ENCODE measurements at places on chromosomes 2 and 18. TPM values are rescaled to one million over a fixed set of nuclear protein-coding genes. Genes with fewer than 3 reads are reported as not detected.

The THSD7B gene
- total RNA-seq = not detected

The CEP192 gene
- total RNA-seq = 33.3 TPM

The CNDP1 gene
- 0.13 TPM for total RNA-seq

The NGEF gene
- 3.1 TPM for total RNA-seq

The GRP gene
- not detected for total RNA-seq

The ABCG8 gene
- not detected for total RNA-seq

The SERPINB13 gene
- total RNA-seq = not detected

The KCNK3 gene
- 3.1 TPM for total RNA-seq

DNA sequence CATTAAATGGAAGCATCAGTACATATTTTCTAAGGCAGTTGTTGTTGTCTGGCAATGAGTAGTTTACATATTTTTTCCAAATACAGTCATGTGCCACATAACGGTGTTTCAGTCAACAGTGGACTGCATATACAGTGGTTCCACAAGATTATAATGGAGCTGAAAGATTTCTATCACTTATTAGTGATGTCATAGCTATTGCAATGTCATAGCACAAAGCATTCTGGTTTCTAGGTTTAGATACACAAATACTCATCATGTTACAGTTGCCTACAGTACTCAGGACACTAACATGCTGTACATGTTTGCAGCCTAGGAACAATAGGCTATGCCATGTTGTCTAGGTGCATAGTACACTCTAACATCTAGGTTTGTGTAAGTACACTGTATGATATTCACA, 45.0 kb downstream of the RND3 start:
- DNase-seq = no peak
- no peaks in the 10 kb centered on the region for H3K36me3 ChIP-seq
- no peaks in the 10 kb centered on the region for H3K4me1 ChIP-seq
- H3K4me3 ChIP-seq = no peak overlapping the region
- H3K27ac ChIP-seq = no peak overlapping the region

DNA sequence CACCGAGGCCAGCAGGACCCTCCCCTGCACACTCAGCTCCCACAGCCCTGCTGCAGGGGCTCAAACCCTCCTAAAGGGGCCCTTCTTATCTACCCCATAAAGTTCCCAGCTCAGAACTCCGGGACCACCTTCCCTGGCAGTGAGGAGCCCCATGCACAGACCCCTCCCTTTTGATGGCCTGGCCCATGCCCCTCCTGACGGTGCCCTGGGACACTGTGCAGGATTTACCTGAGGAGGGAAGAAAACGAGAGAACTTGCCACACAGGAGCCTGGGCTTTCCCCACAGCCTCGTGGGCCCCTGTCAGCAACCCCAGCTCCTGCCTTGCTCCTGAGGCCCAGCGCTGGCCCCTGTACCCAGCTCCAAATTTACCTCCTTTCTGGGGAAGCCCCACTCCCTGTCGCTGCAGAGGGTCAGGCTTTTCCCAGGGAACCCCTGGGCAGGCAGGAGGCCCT, 206.3 kb upstream of the SALL3 start:
- no peaks in the 10 kb centered on the region for H3K27me3 ChIP-seq
- no peak for DNase-seq
- H3K4me1 ChIP-seq = no peaks in the 10 kb centered on the region

DNA sequence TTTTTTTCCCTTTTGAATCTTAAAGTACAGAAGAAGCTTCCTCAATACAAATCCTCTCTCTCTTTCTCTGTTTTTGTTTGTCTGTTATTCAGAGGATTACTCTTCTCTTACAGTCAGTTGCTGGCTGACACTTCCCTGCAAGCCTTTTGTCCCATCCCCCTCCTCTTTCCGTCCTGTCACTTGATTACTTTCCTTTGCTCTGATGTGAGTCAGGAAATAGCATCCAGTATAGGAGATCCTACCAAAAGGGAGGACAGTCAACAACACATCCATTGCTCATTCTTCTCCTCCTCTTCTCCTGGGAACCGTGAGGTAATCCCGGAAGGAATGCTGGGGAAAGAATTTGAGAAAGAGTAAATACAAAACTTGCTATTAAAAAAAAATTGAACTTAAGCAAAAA, 79.3 kb upstream of the SCN7A start:
- no peak for DNase-seq
- H3K4me3 ChIP-seq = no peak overlapping the region
- H3K27ac ChIP-seq = no peak overlapping the region
- no peaks in the 10 kb centered on the region for H3K36me3 ChIP-seq
- no peaks in the 10 kb centered on the region for H3K27me3 ChIP-seq

- DNase-seq = no peak
- H3K36me3 ChIP-seq = no peaks in the 10 kb centered on the region
- H3K27me3 ChIP-seq = no peaks in the 10 kb centered on the region
- H3K4me1 ChIP-seq = no peaks in the 10 kb centered on the region
- no peak overlapping the region for H3K4me3 ChIP-seq
These were observed 19.5 kb downstream of the ANKRD30B start for GRCh38 chr18:14767474-14767873.

GRCh38 chr2:38245114-38245641, 131.9 kb downstream of the ATL2 start:
- H3K36me3 ChIP-seq = no peaks in the 10 kb centered on the region
- H3K4me1 ChIP-seq = peaks cover 2% of the 10 kb centered on the region
- H3K27ac ChIP-seq = no peak overlapping the region
- no peak overlapping the region for H3K4me3 ChIP-seq
- no peaks in the 10 kb centered on the region for H3K27me3 ChIP-seq

- no peaks in the 10 kb centered on the region for H3K36me3 ChIP-seq
- H3K4me1 ChIP-seq = peaks cover 21% of the 10 kb centered on the region
- DNase-seq = no peak
- H3K4me3 ChIP-seq = no peak overlapping the region
- peak overlapping the region; percentile 77 for H3K27ac ChIP-seq
These were observed 56.2 kb upstream of the EML6 start for GRCh38 chr2:54667266-54667639.

GRCh38 chr2:196257086-196257485, 85.7 kb upstream of the STK17B start:
- no peaks in the 10 kb centered on the region for H3K4me1 ChIP-seq
- H3K36me3 ChIP-seq = no peaks in the 10 kb centered on the region
- DNase-seq = no peak
- no peak overlapping the region for H3K4me3 ChIP-seq
- no peaks in the 10 kb centered on the region for H3K27me3 ChIP-seq
- H3K27ac ChIP-seq = no peak overlapping the region

DNA sequence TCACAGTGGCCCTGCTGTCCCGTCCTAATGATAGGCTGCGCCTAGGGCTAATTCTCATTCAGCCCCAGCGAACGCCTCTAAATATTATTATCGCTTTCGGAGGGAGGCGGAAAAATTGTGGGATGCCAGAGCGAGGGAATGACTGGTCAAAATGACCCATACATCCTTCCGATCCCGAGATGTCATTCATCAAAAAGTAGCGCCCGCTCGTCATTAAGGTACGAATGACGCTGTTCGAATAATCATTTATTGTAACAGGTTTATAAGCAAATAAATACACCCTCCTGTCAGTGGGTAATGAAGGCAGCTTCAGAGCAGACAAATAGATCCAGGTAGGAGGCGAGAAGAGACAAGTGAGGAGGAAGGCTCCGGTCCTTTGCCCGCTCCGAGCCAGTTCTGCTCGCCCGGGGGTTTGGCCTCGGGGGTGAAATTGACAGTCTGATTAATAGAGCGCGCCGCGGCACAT, at the start of gene EVX2:
Gene EVX2 (minus strand): TSS at position 167 of the 466 bp plus-strand sequence. CDS start 186 bp downstream, outside the sequence.
- no peak within 1 kb of the TSS for H3K4me3 ChIP-seq
- no peak for DNase-seq
- no peak within 1 kb of the TSS for H3K27ac ChIP-seq
- peaks cover 6% of the 10 kb centered on the region for H3K4me1 ChIP-seq
- peaks cover 11% of the 10 kb centered on the region for H3K27me3 ChIP-seq
- H3K36me3 ChIP-seq = no peaks in the 10 kb centered on the region

GRCh38 chr2:62660582-62661262, 44.8 kb upstream of the EHBP1 start:
- H3K4me3 ChIP-seq = no peak overlapping the region
- no peaks in the 10 kb centered on the region for H3K27me3 ChIP-seq
- H3K4me1 ChIP-seq = peaks cover 9% of the 10 kb centered on the region
- H3K36me3 ChIP-seq = no peaks in the 10 kb centered on the region

- no peaks in the 10 kb centered on the region for H3K27me3 ChIP-seq
- no peaks in the 10 kb centered on the region for H3K36me3 ChIP-seq
- H3K4me1 ChIP-seq = no peaks in the 10 kb centered on the region
These were observed 15.8 kb upstream of the BOD1L2 start for GRCh38 chr18:57131101-57131500.

GRCh38 chr2:170307052-170307451, 129.1 kb downstream of the MYO3B start:
- H3K4me1 ChIP-seq = no peaks in the 10 kb centered on the region
- no peaks in the 10 kb centered on the region for H3K27me3 ChIP-seq
- H3K36me3 ChIP-seq = no peaks in the 10 kb centered on the region

DNA sequence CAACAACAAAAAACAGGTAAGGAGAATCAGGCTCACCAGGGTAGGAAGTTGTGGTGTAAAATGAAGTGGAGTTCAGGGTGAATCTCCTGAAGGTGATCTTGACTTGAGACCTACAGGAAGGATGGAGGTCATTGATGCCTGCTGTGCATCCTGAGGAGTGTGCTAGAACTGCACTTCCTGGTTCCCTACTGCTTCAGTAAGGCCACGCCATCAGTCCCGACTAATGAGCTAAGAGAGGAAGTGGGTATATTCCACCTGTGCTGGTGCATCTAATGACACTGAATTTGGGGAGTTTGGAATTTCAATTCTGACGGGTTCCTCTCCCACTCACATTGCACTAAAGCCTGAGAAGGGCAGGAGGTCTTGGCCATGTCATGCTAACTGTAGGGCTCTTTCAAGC, 349.3 kb upstream of the SLC14A2 start:
- H3K36me3 ChIP-seq = no peaks in the 10 kb centered on the region
- no peaks in the 10 kb centered on the region for H3K27me3 ChIP-seq
- DNase-seq = no peak

GRCh38 chr2:8677646-8678592, 3.9 kb upstream of the ID2 start:
- H3K4me3 ChIP-seq = peak overlapping the region; percentile 38
- peak; percentile 66 for DNase-seq
- peaks cover 2% of the 10 kb centered on the region for H3K4me1 ChIP-seq

GRCh38 chr2:36539631-36540030, 58.3 kb downstream of the FEZ2 start:
- no peak for DNase-seq
- H3K27ac ChIP-seq = no peak overlapping the region
- H3K4me3 ChIP-seq = no peak overlapping the region
- no peaks in the 10 kb centered on the region for H3K27me3 ChIP-seq
- no peaks in the 10 kb centered on the region for H3K36me3 ChIP-seq
- H3K4me1 ChIP-seq = no peaks in the 10 kb centered on the region

DNA sequence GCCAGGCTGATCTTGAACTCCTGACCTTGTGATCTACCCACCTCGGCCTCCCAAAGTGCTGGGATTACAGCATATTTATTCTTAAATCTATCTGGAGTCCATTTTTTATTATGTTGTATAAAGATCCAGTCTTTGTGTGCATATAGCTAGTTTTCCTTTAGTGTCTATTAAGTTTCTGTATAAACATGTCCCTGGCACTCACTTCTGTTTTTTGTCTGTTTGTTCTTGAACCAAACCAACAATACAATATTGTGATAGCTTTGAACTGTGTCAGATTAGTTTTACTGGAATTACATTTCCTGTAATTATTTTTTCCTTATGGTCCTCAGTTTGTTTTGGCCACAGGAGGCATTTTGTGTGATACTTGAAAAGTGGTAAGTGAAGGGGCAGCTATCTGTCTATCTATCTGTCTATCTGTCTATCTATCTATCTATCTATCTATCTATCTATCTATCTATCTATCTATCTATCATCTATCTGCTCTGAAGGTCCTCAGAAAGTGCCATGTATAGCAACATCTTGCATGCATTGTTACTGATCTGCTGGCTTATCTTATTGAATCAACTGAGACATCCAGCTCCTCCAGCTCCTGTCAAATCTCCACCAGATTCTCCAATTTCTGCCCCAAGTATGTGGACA, 70.9 kb upstream of the ACVR1 start:
- no peak for DNase-seq
- no peak overlapping the region for H3K27ac ChIP-seq
- H3K4me1 ChIP-seq = no peaks in the 10 kb centered on the region
